ENCODE measurements at places on chromosomes 3 and 15.

GRCh38 chr3:8020047-8020841 is 481.4 kb upstream of the LMCD1 start:
- DNase-seq, result no peak

DNA sequence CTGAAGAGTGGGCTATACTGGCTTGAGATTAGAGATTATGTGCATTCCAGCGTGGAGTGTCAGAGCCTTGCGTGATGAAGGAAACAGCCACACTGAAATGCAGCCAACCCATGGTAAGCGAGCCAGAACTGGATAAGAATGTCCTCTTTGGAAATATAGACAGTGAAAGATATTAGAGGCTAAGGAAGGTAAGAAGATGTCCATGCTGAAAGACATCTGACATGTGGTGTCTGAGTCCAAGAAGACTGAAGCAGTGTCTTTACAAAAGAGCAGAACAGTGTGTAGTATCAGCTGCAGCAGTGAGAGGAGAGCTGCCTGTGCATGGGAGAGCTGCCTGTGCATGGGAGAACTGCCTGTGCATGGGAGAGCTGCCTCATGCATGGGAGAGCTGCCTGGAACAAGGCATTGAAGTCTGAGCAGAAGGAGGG is 672.2 kb downstream of the DIPK2A start:
- DNase-seq, result no peak

GRCh38 chr3:141236361-141236760 is 4.7 kb downstream of the PXYLP1 start:
- DNase-seq, result no peak

DNA sequence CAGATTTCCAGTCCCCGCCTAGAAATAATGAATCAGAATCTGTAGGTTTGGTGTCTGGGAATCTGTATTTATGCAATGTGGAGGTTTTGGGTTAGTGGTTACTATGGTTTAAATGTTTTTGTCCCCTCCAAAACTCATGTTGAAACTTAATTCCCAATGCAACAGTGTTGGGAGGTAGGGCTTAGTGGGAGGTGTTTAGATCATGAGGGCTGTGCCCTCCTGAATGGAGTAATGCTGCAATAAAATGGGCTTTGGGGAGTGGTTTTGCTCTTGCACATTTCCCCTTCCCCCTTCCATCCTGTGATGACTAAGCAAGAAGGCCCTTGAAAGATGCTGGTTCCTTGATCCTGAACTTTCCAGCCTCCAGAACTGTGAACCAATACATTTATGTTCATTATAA is 9.2 kb upstream of the RFC4 start:
- DNase-seq, result no peak

DNA sequence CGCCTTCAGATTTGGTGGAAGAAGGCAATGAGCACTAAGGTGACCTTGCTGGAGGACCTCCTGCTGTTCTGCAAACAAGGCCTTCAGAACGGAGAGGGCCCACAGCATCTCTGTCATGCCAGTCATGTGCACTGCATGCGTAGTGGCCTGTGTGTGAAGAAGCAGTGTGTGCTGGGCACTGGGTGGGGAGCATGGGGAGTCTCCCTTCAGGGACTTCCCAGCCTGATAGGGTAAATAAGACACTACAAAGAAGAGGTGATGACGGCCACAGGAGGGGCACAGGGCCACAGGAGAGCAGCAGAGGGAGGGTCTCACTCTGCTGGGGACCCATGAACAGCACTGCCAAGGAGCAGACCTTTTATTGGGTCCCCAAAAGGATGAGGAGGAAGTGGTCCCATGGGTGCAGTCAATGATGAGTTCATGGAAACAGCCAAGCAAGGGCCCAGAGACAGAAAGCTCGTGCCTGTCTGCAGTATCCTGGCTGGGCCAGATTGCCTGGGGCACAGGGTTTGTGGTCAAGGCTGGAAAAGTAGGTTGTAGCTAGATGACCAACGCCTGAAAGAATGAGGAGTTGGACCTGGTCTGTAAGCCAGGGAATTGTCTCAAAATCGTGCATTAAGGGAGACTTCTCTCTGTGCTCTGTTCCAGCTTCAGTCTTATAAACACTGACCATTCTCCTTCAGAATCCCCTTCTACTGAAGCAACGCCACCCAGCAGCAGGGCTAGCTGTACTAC is 67.8 kb upstream of the SEC61A1 start:
- DNase-seq, result no peak

DNA sequence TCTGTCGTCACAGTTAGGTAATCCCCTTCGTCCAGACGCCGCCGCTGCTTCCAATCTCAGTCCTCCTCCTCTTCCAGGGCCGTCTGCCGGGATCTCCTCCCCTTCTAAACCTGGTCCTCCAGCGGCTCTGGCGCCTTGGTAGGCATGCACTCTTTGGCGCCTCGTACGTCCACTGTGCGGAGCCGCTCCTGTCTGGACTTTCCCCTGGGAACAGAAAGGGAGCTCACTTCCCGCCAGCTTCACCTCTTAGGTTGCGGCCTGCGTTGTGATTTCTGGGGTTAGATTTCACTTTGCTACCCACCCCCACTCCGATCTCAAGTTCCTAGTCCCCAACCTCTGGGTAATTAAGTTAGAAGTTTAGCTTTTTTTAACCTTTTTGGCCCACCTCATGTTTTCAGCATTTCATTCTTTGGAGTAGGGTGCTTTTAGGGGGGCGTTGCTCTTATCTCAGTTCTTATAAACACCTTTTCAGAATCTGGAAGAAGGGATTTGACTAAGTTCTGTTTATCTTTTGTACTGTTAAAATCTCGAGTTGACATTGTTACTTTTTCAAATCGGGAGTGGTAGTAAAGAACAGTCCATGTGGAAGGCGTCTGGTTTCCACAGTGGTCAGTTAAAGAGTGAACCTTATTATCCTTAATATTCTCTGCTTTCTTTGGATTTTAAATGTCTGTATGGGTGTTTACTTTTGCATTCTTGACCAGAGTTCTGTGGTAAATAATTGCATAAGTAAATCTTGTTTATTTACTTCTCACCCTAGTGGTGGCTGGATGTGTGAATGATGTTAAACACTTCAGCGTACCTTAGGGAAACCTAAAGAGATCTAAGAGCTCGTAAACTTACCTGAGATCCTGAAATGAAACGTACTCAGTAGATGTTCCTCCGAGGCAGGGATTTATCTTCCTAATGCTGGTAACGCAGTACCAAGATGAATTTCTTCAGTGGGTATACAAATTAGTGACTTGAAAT is 611 bp downstream of the CTDSPL2 start:
- no peak for DNase-seq

DNA sequence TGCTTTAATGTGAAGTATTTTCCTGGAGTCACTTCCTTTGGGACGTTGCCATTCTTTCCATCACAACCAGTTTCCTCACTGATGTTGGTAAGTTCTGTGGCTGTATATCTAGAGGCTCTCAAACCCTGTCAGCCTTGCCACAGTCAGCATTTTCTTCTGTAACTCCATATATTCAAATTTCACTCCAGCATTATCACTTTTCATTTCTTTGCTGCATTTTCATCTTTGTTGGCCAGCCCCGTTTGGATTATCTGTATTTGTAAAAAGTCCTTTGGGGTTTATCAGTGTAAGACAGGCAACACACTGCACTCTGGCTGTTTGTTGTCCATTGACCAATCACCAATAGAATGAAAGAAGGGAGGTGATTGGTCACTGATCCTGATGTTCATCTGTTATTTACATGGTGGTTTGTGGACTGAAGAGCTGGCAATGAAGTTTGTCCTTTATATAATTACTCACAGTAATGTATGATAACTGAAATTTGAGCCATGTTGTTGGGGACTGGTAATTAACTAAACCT is 20.3 kb downstream of the GMPS start:
- no peak for DNase-seq

GRCh38 chr3:13018561-13019242 is 54.5 kb downstream of the IQSEC1 start:
- DNase-seq, result no peak

DNA sequence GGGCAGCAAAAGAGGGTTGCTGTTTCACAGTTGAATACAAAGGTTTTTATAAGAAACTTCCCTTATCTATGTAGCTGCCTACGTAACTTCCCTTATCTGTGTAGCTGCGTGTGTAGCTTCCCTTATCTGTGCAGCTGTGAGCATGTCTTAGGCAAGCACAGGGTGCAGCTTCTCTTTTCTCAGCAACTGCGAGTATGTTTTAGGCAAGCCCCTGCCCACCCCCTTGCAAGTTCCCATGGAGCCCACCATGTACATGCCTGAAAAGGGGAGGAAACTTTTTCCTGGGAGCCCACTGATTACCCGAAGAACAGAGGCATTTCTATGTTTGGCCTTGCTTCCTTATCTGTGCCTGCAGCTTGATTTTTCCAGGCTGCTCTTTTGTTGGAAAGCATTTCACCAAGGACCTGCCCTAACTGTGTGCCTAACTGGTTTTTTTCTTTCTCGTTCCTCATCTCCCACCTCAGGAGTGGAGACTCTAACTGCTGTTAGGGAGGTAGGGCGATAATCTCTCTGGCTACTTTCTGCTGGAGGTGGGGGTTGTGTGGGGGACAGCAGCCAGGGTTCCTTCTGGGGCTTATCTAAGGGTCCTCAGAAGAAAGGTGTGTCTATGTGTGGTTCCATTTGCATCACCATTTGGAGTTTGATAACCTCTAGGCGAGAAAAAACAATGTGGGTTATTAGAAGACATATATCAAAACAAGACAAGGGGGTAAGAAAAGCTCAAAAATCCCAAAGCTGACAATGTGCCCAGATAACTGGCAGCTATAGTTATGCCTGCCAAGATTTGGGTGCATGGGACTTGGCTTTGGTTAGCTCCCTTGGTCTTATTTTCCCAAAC is 26.0 kb downstream of the SORD start:
- no peak for DNase-seq

GRCh38 chr3:117912352-117912751 is 1122.3 kb downstream of the IGSF11 start:
- DNase-seq, result no peak

DNA sequence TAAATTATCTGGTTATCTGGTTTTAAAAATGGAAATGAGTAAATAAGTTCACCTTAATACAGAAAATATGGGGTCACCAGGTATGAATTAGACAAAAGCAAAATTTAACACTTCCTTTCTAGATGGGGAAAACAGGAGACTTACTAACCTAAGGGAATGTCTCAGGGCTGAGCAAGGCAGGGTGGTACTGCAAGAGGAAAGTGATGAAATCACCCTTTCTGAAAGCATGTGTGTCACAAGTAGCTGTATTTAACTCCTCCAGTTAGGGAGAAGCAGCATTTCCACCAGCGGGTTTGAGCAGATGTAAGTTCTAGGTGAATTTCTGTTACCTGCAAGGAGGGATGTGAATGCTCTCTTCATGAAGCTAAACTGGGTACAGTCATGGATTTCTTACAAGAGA is 629.1 kb downstream of the MECOM start:
- no peak for DNase-seq

GRCh38 chr3:98731720-98732285 is 31.3 kb upstream of the ST3GAL6 start:
- DNase-seq, result no peak

- no peak for DNase-seq
Observed at GRCh38 chr15:91787198-91787597, 66.3 kb upstream of the SLCO3A1 start.

DNA sequence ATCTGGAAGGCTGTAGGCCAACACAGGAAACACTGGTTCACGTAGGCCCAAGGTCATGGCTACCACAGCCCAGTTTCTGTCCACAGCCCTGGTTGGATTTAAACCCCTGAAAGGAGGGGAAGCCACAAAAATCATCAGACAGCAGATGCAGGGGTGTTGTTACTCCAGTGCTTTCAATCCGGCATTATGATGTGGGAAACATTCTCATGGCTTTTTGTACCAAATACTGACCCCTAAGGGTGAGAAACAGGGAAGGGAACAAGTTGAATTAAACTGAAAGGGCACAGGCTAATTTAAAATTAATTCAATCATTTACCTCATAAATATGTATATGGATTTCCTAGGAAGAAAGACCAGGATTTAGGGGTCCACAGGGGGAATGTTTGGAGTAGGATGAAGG is 375.6 kb downstream of the CTNNB1 start:
- DNase-seq, result no peak

- DNase-seq, result no peak
Observed at GRCh38 chr3:170815340-170815739, 54.7 kb downstream of the RPL22L1 start.

- no peak for DNase-seq
Observed at GRCh38 chr15:34621675-34622074, 38.2 kb upstream of the GOLGA8B start.

GRCh38 chr15:63071288-63071909 is 28.9 kb downstream of the TPM1 start:
- DNase-seq, result no peak

DNA sequence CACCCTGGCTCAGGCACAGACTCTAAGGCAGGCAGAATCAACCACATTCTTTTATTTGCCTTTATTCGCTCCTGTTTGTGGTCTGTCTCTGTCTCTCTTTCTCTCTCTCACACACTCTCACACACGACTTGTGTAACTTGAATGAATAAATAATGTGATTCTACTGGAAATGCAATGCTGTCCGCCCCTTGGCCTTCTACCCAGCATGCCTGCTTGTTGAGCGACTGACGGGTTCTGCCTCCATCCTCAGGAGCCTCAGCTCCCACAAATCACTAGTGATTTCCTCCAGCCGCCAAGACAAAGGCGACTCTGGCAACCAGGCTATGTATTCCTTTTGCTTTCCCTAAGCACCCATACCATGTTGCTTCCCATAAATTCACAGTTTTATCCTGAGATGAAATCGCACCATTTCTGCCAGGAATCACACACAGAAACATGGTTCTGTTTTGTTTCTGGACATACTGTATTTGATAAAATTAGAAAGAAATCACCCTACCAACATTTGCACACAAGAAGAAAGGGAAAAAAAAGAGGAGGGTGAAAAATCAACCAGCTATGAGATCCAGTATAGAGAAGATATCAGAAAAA is 460.8 kb downstream of the MAGI1 start:
- no peak for DNase-seq

- no peak for DNase-seq
Observed at GRCh38 chr3:157082305-157082982, 77.5 kb downstream of the CCNL1 start.

DNA sequence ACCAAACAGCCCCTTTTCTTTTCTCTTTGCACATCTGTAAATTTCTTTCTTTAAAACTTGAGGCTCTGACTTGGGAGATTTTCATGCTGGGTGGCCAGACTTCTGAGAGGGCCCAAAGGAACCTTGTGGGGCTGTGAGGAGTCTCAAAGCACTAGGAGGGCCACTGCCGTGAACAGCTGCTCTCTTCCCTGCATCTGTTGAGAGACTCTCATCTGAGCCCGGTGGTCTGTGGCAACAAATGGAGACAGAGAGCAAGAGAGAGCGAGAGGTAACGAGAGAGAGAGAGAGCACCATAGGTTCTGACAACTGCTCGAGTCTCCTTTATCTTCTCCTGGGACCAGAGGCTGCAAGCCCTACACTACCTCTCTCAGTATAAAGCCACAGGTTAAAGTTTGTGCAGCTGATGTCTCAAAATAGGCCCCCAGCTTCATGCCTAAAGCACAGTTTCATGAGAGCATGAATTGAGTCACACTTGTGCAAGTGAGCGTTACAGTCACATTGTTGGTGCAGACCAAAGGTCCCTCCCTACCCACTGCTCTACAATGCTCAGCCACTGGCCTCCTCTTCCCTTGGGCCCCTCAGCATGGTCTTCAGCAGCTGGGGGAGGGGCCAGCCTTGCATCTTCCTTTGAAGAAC is 60.7 kb downstream of the ZNF621 start:
- no peak for DNase-seq

Data from activated CD4-positive, alpha-beta memory T cell treated with anti-CD3 and anti-CD28 coated beads for 36 hours (primary cell).